Stimulated activated CD8-positive, alpha-beta memory T cell treated with anti-CD3 and anti-CD28 coated beads, Interleukin-4, amount 100 ng/mL, for 24 hours (primary cell): ENCODE measurements at places on chromosomes 2 and 18.

GRCh38 chr2:144372410-144373080 lies 147.4 kb downstream of the ZEB2 start:
- no peak for DNase-seq

GRCh38 chr2:203739351-203739750 lies 32.9 kb downstream of the CD28 start:
- no peak for DNase-seq

DNA sequence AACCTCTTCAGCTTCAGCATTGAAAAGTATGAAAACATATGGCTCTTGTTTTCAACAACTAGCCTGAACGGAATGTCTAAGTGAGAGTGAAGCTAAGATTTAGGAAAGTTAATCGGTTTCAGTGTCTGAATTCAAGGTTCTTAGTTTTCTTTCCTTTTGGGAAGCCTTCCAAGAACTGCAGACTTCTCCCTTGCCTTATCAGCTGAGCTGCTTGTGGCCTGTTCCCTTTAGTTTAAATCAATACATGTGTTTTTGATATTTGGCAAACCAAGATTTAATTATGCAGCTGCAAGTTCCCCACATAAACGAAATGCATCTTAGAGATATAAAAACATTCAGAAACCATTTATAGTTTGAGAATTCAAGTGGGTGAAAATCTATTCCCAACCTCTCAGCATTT lies 274.3 kb upstream of the NRP2 start:
- DNase-seq: no peak

DNA sequence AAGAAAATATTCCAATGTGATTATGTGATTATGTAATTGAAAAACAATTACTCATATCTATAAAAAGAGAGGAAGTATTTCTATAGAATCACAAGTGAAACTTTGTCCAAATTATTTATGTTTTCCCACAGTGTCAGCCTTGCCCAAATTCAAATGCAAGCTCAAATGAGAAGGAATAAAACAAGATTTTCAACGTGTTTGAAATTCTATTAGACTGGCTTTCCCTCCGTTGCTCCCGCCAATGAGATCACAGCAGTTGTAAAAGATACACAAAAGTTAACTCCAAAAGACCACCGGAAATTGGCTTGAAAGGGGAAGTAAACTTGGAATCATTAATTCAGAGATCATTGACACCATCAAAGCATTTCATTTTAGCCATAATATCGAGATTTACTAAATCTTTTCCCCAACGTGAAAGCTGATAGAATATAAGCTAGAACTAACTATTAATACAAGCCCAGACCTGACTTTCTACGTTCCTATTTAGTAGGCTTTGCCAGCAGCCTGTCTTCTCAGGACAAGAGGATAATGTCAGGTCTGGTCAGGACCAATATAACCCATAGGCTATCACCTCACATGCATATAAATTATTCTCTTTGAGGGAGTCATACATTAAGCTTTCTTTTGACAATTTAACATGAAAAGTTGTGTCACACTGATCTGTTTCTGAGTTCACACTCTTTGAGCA lies 222.6 kb upstream of the CHAC2 start:
- no peak for DNase-seq

DNA sequence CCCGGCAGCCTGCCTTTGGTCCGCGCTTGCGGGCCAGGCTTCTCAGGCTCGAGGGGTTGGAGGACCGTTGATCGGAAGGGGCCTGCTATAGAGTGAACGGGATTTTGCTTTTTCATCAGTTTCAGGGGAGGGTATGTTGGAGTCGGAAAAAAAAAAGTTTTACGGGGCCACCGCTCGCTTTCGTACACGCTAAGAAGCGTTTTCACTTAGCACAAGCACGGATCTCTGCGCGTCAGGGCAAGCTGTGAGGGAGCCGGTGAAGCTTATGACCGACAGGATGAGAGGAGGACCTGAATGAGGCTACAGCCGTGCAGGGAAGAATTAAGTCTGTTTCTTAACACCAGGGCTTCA lies 443 bp downstream of the CPSF3 start:
- DNase-seq: no peak
